NCI-H748 treated with DMSO at 0.1 percent for 48 hours (cell line): ENCODE measurements at places on chromosomes 7 and 10.

- no peak for DNase-seq
These were observed 30.3 kb downstream of the FAM20C start for GRCh38 chr7:222716-223041.

DNA sequence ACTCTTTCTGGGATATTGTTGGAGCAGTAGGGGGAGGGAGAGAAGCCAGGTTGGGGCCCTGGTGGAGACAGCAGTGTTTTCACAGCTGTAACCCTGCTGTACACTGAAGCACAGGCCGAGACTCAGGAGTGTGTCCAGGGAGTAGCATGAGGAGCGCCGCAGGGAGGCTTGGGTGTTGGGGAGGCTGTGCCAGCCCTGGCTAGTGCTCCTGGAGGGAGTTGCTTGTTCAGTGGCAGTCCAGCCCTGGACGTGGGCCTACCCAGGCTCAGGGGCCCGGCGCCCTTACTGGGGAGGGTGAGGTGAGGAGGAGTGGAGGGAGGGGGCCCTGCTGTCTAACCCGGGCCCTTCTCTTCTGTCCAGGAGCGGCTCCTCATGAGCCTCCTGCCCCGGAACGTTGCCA, 35.9 kb downstream of the ADCY1 start:
- no peak for DNase-seq

DNA sequence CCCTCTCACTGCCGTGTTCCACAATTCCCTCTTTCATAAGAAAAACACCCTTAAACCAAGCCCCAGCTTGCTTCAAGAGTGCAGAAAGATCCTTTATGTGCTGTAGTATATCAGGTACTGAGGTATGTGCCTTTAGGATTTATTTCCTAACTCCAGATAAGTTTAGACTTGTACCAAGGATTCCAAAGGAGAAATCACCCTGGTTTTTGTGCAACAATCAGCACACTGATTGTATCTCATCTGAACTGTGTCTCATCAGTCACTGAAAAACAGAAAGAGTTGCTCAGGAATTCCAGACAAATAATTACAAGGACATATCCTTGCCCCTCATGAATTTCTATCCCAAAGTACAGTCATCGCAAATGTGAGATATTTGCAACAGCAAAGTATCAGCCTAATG, 77.2 kb upstream of the PTPRZ1 start:
- no peak for DNase-seq

DNA sequence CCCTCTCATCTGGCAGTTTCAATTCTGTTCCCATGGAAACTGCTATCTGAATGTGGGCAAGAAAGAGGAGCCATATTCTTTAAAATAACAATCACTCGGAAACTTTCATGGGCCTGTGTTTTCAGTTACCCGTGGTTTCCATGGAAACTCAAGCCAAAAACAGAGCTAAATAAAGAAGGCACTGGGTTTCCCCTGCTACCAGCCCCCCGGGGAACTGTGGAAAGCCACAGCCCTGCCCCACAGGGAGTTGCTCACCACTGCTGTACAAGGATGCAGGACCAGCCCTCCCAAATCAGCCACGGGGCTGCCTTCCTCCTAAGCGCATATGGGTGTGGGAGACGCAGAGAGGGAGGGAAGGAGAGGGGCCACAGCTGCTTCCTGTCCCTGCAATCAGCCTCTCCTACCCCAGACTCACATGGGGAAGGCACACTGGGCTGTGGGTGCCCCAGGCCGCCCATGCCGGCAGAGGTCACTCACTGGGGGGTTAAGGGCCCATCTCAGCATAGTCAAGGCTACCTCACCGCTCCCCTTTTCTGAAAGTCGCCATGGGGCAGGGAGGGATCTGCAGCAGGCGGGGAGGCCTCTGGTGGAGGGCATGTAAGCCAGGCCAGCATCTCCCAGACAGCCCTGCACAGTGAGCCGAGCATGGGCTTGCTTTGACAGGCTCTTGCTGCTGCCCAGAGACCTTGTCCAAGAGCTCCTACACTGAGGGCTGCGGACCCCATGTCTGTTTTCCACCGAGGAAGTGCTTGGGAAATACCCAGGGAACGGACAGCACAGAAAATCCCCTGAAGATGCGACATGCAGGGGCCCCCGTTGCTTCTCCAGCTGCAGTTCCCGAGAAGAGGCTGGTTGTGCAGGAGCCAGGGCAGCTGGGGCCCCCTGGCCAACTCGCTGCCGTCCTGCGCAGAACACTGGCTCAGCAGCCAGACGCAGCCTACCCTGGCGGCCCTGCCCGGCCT, 157.3 kb upstream of the PPP2R2D start:
- DNase-seq, result no peak

- no peak for DNase-seq
These were observed 476 bp upstream of the ZFYVE27 start for GRCh38 chr10:97736403-97736901.

- DNase-seq, result no peak
These were observed 185.0 kb upstream of the TCERG1L start for GRCh38 chr10:131496351-131497052.

- DNase-seq, result peak; percentile 13
These were observed 36.2 kb downstream of the AMPH start for GRCh38 chr7:38594949-38595348.

GRCh38 chr7:105724688-105725087, 143.4 kb upstream of the EFCAB10 start:
- no peak for DNase-seq

DNA sequence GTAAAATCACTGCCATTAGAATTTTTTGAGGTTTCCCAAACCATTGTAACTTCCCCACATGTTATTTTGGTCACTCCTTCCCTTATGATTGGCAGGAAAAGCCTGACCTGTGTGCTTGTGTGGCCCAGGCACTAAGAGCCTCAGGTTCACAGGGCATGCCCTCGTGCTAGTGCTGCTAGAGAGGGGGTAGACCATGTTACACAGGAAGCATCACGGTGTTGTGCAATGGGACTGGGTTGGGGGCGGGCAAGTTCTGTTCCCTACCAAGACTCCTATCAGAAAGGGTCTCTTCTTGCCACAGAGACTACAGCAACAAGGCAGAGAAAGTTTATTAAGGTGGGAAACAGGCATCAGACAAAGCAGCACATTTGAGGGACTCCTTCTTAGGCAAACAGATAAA, 32.2 kb downstream of the LSM5 start:
- no peak for DNase-seq

DNA sequence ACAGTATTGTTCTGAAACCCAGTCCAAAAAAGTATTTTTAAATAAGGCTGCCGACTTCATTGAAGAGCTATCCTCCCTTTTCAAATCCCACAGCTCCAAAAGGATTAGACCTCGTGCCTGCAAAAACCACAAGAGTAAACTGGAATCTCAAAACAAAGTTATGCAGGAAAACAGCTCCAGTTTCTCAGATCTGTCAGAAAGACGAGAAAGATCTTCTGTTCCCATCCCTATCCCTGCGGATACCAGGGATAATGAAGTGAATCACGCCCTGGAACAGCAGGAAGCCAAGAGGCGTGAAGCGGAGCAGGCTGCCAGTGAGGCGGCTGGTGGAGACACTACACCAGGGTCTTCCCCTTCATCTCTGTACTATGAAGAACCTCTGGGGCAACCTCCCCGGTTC, 12.6 kb downstream of the MYPN start:
- no peak for DNase-seq

DNA sequence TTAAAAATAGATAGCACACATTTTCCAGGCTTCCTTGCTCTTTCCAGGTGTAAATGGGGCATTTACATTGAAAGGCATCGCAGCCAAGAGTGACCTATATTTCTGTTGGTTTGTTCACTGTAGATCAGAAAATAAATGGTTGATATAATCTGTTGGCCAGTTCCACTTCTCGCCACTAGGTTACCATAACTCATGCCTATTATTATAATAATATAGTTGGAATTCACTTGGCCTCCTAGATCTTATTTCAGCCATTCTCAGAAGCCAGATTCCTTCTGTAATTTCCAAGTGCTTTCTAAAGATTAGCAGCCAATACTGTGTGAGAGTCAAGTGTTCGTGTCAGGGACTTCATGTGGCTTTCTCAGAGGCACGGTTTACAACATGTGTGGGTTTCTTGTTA, 179.5 kb downstream of the DNAH11 start:
- no peak for DNase-seq

DNA sequence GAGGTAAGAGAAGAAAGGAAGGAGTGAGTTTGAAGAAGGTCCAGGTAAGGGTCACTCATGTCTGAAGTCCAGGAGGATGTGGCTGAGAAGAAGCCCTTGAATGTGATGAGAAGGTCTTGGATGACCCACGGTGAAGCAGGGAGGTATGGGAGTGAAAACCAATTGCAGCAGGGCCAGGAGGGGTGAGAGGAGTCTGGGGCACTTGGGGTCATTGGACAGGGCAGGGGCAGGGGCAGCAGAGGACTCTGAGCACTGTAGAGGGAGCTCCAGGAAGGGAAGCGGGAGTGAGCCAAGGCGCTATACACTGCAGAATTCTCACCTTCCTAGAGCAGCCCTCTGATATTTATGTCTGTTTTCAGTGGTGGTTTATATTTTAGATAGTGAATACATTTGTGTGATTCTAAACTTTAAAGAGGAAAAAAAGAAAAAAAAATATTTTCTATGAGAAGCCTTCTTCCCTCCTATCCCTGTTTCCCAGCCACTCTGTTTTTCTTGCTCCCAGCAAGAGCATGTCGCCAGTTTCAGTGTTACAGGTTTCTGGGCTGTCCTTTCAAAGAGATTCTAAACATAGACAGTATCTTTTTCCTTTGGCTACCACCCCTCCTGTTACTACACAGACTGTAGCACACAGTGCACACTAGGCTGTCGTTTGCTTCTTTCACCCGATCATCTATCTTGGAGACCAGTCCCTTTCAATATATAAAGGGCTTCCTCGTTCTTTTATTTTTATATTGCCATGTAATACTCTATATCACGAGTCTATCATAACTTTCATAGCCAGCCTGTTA, 24.5 kb downstream of the BLVRA start:
- no peak for DNase-seq

DNA sequence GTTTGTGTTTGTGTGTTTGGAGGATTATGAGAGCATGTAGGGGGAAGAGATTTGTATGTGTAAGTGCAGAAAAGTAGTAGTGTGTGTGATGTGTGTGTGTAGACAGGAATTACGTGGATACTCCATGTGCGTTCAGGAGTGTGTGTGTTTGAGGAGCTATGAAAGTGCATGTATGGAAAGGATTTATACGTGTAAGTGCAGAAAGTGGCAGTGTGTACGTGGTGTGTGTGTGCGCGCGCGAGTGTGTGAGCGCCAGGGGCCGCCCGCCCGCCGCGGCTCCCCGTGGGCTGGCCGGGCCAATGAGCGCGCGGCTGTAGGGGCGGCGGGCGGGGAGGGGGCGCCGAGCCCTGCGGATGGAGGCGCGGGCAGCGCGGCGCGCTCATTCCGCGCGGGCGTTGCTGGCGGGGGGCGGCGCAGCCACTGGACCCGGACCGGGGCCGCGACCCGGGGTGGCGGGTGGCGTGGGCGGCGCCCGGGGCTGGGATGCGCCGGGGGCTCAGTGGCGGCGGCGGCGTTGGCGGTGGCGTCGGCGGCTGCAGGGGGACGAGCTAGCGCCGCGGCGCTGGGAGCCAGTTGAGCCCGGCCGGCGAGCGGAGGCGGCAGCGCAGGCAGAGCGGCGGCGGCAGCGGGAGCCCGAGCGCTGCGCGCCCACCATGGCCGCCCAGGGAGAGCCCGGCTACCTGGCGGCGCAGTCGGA, at the start of gene BICC1:
Gene BICC1 (plus strand): TSS at position 382 of the 697 bp plus-strand sequence. CDS start 272 bp downstream, at position 654.
- peak; percentile 35 for DNase-seq

DNA sequence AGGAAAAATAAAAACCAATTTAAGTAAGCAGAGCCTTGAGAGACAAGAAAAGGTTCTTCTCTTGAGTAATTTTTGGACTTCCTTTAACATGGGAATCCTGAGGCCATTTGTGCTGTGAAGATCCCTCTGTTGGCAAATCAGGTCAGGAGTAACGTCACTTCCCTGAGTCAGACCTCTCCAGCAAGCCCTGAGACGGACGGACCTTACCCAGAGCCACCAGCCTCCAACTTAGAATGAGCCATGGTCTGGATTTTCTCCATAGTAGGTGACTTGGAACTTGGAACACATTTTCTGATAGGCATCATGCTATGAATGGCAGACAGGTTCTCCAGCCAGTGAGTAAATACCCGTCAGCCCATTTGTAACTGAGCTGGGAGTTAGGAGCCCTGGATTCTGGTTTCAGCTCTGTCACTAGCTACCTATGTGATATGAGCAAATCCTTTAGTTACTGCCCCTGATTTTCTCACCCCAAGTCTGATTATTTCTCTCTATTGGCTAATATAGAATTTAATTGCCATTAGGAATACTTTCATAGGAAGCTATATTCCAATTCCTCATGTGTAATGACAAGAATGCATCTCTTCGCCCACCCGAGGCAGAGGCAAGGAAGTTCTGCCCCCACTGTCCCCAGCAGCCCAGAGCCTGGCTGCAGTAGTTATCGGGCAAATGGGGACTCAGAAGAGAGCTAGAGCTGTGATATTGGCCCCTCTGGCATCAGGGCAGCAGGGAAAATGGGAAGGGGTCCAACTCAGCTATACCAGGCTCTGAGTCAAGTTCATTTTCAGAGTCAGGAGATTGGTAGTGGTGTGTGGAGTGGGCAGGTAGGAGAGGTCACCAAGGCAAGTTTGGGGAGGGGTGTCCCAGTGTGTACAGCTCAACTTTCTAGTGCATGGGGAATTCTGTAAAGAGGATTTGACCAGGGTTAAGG, 153.7 kb upstream of the AGK start:
- no peak for DNase-seq

GRCh38 chr7:79055722-79056415, 397.6 kb downstream of the MAGI2 start:
- DNase-seq, result peak; percentile 53

DNA sequence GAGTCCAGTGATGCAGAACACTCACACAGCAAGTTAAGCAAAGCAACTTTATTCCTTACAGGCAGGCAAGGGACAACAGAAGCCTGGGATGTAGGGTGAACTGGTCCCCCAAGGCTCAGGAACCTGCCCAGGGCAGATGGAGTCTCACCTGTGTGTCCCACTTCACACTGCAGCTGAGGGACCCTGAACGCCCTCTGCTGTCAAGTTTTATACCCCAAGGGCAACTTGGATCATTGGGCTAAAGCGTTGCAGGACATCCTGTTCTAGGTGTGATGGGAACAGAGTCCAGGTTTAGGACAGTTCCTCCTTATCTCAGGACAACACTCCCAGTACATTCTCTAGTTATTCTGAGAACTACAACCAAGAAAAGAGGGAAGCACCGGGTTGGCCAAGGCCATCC, 49.5 kb upstream of the ZNF746 start:
- DNase-seq, result no peak

- no peak for DNase-seq
These were observed 6.9 kb downstream of the SERPINE1 start for GRCh38 chr7:101133621-101134398.

DNA sequence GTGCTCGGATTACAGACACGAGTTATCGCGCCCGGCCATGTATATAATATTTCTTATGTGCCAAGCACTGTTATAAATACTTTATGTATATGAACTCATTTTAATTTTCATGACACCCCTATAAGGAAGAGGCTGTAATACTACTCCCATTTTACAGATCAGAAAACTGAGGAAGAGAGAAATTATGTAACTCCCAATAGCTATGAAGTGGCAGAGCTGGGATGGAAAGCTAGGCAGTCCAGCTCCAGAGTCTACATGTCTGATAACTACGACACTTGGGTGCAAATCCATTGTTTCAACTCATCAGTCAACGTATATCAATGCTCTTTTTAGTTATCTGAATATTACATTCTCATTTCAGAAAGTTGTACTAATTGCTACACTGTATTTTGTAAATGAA, 17.0 kb downstream of the PDK4 start:
- no peak for DNase-seq
